ENCODE measurements at places on chromosomes 12 and 14. TPM values are rescaled to one million over a fixed set of nuclear protein-coding genes. Genes with fewer than 3 reads are reported as not detected.

Gene BDKRB2
- total RNA-seq = 3.6 TPM

DNA sequence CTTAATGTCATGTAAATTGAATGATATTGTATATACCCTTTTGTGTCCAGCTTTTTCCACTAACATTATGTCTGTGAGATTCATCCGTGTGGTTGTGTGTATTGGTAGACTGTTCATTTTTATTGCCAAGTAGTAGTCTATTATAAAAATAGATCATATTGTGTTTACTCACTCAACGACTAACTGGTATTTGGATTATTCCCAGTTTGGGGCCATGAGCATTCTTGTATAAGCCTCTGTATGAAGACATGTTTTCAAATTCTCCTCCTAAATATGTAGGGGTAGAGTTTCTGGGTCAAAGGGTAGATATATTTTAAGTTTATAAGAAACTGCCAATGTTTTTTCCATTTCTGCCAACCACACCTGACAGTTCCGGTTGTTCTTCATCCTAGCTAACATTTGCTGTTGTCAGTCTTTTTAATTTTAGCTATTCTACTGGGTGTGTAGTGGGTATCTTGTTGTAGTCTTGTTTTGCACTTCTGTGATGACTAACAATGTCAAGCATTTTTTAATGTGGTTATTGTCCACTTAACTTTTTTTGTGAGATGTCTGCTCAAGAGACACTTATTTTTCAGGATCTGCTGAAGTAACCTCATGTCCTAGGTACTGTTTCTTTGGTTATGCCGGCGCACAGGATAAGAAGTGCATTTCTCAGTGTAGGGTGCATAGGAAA, 93.2 kb downstream of the DACT1 start:
- peak; percentile 84 for DNase-seq

Gene SIVA1
- 248 TPM for total RNA-seq

DNA sequence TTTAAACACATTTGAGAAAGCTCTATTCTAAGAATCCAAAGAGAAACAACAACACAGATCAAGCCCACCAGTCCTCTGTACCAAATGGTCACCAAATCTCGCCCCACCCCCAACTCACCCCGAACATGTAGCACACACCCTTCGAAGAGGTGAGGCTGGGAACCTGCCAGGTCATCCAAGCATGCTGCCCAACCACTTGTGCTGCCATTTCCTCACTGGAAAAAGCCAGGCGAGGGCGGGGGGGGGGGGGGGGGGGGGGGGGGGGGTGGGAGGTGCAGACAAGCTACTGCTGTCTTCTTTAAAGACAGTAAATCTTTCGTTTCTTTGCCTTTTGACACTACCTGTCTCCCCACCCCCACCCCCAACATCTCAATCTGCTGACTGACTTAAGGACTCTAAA, 59.9 kb downstream of the SETD3 start:
- peak; percentile 47 for DNase-seq

- DNase-seq = no peak
These were observed 5.3 kb downstream of the RNF41 start for GRCh38 chr12:56216461-56216860.

GRCh38 chr12:77746096-77746495, 84.6 kb upstream of the NAV3 start:
- DNase-seq = peak; percentile 65

Gene FAM177A1
- total RNA-seq = 82.9 TPM

DNA sequence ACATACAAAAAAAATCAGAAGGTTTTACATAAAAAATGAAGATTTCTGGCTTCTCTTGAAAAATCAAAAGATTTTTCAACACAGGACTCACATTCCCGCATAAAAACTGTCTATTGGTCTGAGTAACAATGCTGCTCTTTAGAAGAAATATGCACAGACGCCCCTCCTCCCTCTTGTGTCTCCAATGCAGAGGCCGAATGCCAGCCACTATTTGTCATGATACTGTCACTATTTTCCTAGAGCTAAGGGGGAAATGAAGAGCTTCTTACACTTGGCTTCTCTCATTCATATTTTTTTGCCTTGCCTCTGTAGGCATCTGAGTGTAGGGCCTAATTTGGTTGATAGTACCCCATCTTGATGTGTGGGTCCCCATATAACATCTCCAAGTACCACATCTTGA, 98.0 kb downstream of the BBS10 start:
- no peak for DNase-seq

Data from renal cortical epithelial cell (primary cell).